ENCODE measurements at places on chromosomes 13 and 19. TPM values are rescaled to one million over a fixed set of nuclear protein-coding genes. Genes with fewer than 3 reads are reported as not detected.

EPS8L1 gene
- 319 TPM for total RNA-seq

GRCh38 chr19:55673465-55673864 lies 1.6 kb upstream of the EPN1 start:
- H3K27me3 ChIP-seq = no peaks in the 10 kb centered on the region
- H3K27ac ChIP-seq = no peak overlapping the region
- H3K36me3 ChIP-seq = peaks cover 49% of the 10 kb centered on the region
- no peak overlapping the region for H3K4me3 ChIP-seq
- no peak for DNase-seq

RFXANK gene
- total RNA-seq = 47.6 TPM

SLITRK6 gene
- total RNA-seq = 13.3 TPM

GRCh38 chr19:55585658-55586339 lies 5.2 kb upstream of the ZNF579 start:
- peak; percentile 74 for DNase-seq
- peaks cover 3% of the 10 kb centered on the region for H3K27me3 ChIP-seq
- H3K4me1 ChIP-seq = peaks cover 38% of the 10 kb centered on the region
- peak overlapping the region; percentile 32 for H3K27ac ChIP-seq
- H3K36me3 ChIP-seq = no peaks in the 10 kb centered on the region

DNA sequence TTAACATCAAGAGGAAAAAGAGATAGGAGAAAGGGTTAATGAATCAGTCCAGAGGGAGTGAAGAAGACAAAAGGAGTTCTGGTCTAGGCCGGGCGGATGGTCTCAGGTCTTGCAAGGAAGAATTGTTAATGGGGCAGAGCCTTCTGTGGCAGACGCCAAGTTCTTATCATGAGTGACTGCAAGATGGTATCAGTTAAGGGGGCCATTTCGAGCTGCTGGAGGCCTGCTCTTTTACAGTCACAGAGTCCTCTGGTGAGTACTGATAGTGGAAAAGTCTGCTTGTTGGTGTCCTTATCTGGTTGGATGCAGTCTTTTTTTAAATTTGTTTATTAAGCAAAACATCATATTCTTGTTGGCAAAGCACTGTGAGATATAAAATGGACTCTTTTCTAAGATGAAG lies 590.9 kb upstream of the SGCG start:
- no peaks in the 10 kb centered on the region for H3K36me3 ChIP-seq
- DNase-seq = no peak
- no peaks in the 10 kb centered on the region for H3K27me3 ChIP-seq
- no peak overlapping the region for H3K27ac ChIP-seq

Data from suprapubic skin (tissue), 4 donors.